ENCODE measurements at places on chromosomes 2 and 18.

- no peak for DNase-seq
These were observed 19.1 kb downstream of the PLA2R1 start for GRCh38 chr2:160043265-160043664.

DNA sequence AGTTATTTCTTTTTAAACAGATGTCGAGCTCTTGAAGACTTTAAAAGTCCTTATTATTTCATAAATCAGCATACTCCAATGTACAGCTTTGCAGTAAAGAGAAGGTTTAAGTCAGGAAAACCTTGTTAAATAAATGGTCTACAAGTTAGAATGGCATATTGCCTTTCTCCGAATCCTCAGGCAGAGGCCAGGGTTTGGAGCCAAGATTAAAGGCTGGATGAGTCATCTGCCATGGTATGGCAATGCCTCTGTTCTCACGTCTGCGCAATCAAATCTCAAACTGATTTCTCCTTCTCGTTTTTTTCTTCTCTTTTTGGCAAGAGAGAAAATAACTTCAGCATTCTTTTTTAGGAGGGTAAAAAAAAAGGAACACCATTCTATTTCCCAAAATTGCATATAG, 5.6 kb upstream of the KCNJ3 start:
- DNase-seq, result no peak

- no peak for DNase-seq
These were observed 1583.7 kb upstream of the CELF4 start for GRCh38 chr18:39149211-39149806.

DNA sequence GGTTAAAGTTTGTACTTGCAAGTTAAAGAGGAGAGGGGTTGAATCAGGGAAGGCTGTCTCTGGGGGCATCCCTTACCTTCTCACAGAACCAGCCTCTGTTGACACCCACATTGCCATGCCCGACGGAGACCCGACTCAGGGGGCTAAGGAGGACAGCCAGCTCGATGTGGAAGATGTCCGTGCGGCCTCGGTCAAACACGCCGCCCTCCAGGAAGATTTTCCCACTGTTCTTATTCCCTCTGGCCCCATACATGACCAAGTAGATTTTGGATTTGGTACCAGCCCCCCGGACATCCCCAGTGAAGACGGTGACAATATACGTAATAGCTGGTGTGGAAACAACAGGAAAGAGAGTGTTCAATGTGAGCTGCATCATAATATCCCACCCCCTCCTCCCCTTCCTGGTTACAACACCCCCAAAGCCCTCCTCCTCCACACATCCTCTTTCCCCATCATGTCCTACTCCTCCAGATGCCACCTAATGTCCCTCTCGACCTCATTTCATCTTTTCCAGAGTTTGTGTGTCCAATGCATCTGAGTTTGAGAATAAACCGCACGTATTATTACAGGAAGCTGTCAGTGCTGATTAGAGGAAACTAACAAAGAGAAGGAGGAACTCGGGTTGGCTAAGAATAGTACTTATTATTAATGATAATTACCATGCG, 55.7 kb downstream of the LOXHD1 start:
- DNase-seq, result no peak

- DNase-seq, result no peak
These were observed 183.5 kb downstream of the GLI2 start for GRCh38 chr2:120919216-120919615.

GRCh38 chr2:190514676-190515075, 19.8 kb downstream of the NEMP2 start:
- DNase-seq, result no peak

- DNase-seq, result no peak
These were observed 482.2 kb upstream of the CELF4 start for GRCh38 chr18:38047820-38048219.

DNA sequence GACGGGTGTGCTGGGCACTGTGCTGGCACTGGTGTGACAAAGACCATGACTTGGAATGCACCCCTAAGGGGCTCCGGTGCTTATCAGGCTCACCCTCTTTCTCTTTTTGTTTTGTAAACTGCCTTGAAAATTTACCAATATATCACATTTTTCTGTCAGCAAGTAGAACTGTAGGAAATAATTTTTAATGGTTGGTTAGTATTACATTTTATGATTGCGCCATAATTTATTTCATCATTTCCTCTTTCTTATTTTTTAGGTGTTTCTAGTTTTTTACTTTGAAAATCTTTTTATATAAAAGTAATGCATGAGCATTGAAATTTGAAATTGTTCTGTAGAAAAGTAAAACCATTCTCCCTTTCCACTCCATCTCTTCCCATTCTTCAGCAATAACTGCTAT, 100.9 kb downstream of the MMADHC start:
- DNase-seq, result no peak

DNA sequence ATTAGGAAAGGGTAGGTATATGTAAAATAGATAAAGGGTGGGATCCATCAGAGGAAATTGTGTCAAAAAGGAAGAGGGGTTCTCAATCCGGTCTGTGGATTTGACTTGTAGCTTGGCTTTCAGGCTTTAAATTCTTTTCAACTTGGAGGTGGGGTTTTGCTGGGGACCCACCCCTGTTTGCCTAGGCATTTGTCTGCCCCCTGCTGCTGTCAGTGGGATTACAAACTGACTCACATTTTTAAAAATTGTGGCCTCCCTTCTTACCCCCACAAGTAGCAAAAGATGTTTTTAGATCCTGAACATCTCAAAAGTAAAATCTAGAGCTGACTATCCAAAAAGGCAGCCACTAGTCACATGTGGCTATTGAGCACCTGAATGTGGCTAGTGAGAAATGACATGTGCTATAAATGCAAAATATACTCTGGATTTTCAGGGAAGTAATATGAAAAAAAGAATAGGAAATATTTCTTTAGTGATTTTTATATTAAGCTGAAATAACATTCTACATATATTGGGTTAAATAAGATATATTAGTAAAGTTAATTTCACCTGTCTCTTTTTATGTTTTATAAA, 178.9 kb downstream of the GFPT1 start:
- DNase-seq, result no peak

GRCh38 chr2:110904779-110905148, 172.4 kb downstream of the ACOXL start:
- DNase-seq, result no peak

- no peak for DNase-seq
These were observed 75.7 kb downstream of the FTCDNL1 start for GRCh38 chr2:199775267-199775666.

GRCh38 chr18:13566941-13567746, 159.2 kb downstream of the FAM210A start:
- DNase-seq, result no peak
